ENCODE measurements at places on chromosomes 5 and 9.

DNA sequence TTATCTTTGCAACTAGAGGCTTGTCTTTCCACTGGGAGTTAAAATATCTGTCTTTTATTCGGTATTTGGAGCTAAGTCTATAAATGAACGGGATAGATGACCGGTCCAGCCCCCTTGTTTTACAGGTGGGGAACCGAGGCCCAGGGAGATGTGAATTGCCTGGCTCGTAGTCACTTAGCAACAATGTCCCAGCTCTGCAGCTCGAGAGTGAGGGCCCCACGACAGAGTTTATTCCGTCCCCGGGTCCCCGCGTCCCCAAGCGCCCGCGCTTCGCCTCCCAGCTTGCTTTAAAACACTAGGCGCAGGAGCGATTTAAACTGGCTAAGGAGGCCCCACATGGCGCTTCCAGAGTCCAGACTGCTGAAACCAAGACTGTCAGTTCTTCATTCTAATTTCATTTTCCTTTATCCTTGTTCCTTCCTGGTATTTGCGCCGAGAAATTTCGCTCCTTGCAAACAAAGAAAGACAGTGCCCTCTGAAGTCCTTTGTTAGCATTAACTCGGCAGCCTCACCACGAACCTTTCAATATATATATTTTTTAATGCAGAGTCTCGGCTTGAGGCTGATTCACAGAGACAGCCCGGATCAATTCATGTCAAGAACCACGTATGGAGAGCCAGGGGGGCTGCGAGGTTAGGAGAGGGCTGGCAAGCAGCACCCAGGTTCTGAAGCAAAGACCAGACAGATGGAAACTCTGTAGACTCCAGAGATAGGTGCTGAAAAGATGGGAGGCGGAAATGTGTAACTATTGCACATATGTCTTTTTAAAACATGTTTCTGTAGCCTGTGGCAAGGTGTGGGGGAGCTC is 1.4 kb upstream of the ENC1 start:
- DNase-seq, result peak; percentile 79

DNA sequence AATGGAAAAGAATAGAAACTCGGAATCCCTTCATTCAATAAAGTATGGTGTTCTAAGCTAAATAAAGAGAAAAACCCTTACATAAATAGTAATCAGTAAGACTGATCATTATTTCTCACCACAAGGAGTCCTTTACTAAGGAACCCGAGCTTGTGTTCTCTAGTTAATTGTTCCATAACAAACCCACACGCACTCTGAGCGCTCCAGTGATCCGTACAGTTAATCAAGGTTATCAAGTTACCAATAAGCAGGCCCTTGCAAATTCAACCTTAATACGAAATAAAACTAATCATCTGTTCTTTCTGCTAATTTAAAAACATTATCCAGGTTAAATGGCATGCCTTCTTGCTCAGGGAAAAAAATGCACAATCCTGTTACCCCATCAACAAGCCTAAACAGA is 224.4 kb downstream of the FRMD3 start:
- DNase-seq, result no peak

- DNase-seq, result no peak
Observed at GRCh38 chr5:3886524-3887451, 291.2 kb downstream of the IRX1 start.

GRCh38 chr9:74413876-74414275 is 83.3 kb upstream of the RORB start:
- no peak for DNase-seq

- DNase-seq, result no peak
Observed at GRCh38 chr5:157252711-157253465, 13.0 kb upstream of the CYFIP2 start.

All from caudate nucleus (tissue), 63 donors.